ENCODE measurements at places on chromosomes 11 and 22.

DNA sequence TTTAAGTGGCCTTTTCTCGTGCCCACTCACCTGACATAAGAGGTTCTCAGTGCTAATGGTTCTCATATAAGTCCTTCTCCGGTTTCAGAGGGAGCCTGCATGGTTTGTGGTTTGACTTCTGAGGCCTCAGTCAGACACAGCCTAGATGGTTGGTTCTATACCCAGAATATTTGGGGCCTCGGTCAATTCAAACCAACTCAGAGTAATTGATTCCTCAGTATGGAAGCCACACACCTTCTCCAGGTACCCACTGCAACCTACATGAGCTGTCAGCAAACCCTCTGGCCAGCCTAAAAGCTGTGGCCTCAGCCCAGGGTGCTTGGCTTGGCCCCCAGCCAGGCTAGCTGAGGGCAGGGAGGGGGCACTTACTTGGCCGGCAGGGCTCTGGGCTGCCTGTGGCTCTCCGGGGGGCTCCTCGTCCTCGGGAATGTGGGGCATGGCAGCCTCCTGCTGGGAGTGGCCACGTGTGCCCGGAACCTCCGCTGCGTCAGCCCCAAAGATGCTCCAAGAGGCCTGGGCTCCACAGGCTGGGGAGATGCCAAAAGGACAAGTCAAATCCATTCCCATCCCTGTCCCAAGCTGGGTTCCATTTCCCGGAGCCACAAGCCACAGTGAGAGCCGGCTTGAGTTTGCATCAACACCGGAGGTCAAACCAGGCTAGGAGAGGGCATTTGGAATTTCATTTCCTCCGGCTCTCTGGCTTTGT is 41.7 kb downstream of the IRAG1 start:
- no peak for DNase-seq

DNA sequence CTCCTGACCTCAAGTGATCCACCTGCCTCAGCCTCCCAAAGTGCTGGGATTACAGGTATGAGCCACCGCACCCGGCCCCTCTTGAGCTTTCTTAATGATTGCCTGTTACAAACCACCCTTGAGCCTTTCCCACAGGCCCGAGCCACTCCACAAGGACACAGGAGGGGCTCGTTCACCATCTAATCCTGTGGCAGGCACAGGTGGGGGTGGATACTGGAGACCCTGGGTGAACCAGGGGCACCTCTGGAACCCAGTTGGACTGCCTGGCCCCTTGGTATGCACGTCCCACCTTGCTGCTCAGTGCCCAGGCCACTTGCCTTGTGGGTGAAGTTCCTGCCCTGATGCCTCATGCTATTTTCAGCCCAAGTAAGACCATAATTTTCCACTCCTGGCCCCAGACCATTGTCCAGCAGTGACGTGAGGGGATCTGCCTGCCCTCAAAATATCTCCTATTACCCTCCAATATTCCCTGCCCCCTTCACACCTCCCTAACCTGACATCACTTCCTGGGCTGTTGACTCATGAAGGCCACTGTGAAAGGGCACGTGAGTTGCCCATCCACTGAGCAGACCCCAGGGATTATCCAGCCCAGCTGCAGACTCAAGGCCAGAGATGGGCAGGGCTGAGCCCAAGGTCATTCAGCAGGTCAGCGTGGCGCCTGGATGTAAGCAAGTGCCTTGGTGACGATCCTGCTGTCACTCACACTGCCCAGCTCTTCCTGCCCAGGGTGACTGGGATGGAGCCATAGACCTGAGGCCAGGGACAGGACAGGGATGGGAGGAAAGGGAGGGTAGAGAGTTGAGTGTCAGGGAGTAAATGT is 19.6 kb downstream of the P2RY2 start:
- DNase-seq: no peak

- no peak for DNase-seq
Measured at GRCh38 chr22:48045369-48045768, 1282.9 kb downstream of the TBC1D22A start.

- DNase-seq: no peak
Measured at GRCh38 chr11:65433657-65434056, 11.1 kb downstream of the NEAT1 start.

DNA sequence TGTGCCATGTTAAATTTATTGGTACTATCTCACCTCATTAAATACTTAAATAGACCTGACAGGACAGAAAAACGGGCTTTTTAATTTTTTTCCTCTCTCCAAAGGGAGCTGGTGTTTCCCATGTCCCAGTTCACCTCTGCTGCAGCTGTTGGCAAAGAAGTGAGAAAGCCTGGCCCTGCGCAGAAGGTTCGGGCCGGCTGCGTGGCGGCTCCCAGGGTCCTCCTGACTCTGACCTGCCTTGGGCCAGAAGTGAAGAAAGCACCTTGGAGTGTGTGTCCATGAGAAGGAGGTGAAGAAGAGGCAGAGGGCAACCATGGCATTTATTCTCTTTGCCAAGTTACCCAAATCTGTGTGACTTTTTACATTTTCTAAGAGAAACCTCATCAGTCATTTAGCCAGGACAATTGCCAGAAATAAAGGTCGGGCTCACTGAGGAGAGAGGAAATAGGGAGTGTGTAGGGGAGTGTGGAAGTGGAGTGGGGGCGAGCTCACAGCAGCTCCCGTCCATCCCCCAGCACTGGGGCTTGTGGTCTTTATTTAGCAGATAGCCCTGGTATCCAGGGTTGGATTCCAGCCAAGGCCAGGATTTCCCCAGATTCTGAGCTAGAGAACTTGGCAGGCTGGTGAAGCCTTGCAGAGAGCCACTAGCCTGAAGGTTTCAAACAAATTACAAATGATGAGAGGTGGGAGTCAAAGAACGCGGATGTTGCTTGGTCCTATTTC is 102.4 kb upstream of the CADM1 start:
- no peak for DNase-seq

DNA sequence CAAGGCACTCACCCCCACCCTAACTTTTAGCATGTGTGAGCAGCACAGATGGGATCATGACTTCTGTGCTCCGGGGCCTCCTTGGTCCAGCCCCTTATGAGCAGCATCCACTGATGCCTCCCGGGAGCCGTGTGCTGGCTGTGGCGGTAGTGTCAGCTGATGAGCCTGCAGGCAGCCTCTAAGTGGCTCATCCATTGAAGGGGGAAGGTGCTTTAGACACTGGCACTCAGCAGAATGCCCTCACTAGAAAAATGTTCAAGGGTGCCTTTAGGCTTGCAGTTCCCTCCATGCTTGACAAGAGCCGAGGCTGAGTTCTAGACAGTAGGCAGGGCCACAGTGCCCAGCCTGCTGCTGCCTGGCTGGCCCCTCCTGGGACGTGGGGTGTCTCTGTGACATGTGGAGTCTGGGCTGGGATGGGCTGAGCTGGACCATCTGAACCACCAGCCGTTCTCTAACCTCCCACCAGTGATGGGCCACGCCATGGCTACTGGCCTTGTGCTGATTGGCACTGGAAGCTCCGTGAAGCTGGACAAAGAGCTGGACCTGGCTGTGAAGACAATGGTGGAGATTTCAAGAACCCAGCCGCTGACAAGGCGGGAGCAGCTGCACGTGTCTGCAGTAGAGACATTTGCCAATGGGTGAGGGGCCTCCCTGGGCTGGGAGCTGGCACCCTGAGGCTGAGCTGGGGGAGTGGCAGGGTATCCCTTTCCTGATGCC is 5.8 kb downstream of the TTC38 start:
- no peak for DNase-seq

DNA sequence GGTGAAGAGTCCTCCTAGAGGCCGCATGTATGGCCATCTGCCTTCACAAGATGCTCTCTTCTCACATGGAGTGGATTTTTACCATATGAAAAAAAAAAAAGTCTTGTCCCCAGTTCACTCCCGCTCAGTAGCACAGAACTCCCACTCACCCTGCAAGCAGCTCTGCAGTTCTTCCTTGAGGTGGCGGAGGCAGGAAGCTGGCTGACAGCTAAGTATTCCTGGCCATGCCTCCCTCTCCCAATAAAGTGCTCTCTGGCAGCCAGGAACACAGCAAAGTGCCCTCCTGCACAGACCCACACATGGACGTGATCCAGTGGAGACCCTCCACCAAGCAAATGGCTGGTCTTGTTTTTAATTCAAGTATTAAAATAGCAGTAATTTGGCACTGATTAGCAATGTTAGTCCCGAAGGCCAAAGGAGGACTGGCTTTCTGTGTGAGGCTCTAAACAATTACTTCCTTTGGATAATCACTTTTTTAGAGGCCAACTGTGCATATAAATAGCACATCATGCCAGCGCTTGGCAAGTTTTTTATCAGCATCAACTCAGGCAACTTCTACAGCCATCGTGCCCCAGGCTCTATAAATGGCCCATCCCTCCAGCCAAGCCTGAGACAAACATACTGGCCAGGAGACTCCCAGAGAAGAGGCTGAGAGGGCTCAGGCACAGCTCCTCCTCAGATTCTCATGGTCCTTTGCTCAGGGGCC is 413.6 kb downstream of the OPCML start:
- no peak for DNase-seq

DNA sequence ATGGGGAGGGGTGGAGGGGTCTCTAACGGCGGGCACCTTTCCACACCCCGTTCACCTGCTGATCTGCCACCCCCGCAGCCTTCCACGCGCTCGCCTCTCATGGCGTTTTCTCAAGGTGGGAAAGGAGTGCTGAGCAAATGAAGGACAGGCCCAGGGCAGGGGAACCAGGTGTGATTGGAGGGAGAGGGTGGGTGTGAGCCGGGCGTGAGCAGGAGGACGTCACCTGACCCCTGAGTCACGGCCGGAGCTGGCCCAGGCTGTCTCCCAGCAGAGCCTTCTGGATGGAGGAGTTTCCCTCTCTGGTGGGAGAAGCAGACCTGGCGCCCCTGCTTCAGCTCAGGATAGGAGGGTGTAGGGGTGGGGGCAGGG is 14.0 kb upstream of the ARHGAP8 start:
- DNase-seq: no peak

DNA sequence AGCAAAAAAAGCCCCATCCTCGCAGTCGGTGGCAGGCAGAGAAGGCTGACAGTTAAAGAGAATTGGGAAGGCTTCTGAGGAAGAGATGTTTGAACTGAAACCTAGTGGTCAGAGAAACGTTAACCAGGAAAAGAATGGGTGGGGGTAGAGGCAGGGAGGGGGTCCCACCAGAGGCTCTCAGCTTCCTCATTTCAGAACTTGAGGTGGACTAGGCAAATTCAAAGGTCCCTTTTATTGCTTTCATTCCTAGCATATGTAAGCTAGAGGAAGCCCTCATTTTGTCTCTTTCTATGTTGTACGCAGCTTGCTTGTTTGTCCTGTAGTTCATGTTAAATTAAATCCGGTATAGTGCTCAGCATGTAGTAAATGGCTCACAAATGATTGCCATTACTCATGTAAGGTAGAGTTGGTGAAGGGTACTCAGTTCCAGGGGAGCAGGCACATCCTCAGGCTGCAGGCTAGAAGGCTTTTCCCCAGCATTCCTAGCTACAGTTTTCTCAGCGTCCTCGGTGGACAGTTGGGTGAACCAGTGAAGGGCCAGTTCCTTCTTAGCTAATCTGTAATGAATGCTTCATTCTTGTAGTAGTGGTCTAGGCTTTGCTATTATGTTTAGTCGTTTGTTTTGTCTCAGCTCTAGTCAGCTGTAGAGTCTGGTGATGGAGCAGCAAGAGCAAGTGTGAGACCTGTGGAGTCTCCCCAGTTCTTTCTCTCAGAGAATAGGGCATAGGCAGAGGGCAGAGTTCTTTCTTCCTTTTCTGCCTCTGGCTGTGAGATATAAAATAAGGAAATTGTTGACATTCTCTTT is 58.6 kb downstream of the UVRAG start:
- no peak for DNase-seq

DNA sequence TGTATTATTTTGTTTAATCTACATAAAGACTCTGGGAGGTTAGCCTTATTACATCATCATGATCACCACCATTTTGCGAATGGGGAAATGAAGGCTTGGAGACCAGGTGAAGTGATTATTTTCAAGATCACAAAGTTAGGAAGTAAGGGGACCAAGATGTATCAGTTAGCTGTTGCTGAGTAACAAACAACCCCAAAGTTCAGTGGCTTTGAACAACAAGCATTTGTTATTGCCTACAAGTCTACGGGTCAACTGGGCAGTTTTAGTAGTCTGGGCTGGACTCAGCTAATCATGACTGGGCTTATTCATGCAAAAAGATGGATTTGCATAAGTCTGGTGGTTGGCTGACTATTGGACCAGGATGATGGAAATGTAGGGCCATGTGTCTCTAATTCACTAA is 389.2 kb downstream of the MIAT start:
- no peak for DNase-seq

DNA sequence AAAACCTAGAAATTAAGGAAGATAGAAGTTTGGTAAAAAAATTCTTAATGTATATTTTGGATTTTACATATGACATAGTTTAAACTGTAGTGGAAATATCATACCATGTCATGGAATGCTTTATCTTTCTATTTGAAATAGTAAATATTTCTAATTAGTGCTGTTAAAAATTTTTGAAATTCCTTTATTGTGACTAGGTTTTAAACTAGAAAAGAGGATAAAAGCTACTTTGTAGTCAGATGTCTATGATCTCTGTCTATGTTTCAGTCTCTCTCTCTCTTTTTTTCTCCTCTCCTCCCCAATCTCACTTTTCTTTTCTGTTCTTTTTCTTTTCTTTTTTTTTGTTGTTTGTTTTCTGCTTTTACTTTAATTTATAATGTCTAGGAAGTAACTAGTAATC is 226.2 kb downstream of the TMEM135 start:
- no peak for DNase-seq

DNA sequence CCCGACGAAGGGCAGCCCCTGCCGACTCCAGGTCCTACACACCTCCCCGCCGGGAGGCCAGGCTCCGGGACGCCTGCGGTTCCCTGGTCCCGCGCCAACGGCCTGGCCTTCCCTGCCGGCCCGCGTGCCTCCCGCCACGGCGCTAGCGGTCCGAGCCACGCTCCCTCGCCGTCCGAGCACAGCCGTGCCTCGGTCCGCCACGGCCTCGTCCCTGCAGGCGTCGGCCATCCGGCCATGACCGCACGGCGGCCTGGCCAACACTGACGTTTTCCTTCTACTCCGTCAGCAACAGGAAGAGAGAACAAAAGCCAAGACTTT is 532 bp downstream of the EIF4G2 start:
- DNase-seq: no peak

DNA sequence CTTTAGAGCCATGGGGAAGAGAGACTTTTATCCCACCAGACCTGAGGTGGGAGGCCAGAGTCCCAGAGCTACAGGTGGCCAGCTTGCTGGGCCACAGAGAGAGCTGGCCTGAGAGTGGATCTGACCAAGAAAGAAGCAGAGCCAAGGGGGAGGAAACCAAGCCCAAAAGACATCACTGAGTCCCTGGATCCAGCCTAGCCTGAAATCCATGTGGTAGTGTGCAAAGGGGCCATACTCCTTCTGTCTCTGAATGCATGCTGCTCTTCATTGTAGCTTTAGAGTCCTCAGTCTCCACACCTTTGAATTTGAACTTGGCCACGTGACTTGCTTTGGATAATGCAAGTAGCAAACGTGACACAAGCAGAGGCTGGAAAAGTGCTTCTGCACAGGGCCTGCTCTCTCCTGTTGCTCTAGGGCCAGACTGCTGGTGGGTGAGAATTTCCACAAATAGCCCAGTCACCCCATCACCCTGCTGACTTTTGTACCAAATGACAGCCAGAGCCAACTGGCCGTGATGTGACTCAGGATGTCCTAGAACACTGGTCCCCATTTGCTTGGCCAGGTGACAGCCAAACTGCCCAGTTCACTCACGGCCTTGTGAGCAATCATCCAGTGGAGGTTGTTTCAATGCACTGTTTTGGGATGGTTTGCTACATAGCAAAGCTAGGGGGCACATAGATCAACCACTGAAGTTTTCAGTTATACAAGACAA is 93.6 kb downstream of the DHCR7 start:
- no peak for DNase-seq
